ENCODE measurements at places on chromosomes 6 and 20.

- DNase-seq = no peak
Measured at GRCh38 chr6:31940256-31940664, 5.6 kb upstream of the CFB start.

DNA sequence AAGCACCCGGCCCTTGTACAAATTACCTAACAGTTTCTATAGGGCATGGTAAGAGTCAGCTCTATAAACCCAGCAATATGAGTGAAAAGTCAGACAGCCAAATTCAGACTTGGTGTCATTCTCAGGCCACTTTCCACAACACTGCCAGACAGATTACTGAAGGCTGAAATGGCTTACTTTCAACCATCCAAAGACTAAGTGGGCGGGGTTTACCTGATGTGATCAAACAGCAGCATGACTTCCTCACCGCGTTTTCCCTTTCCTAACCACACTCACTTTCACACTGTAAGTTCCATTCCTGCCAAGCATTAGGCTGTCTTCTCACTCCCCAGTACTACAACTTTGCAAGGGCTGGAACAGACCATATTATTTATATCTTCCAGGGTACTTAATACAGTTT lies 85.9 kb downstream of the SMLR1 start:
- no peak for DNase-seq

DNA sequence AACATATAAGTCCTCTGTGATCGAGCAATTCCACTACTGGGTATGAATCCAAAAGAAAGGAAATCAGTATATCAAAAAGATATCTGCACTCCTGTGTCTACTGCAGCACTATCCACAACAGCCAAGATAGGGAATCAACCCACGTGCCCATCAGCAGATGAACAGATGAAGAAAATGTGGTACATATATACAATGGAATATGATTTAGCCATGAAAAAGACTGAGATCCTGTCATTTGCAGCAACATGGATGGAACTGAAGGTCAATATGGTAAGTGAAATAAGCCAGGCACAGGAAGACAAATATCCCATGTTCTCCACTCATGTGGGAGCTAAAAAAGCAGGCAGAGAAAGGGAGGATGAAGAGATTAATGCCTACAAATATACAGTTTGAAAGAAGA lies 95.7 kb upstream of the POPDC3 start:
- no peak for DNase-seq

GRCh38 chr6:143215771-143216170 lies 155.1 kb downstream of the AIG1 start:
- DNase-seq = no peak

- DNase-seq = no peak
Measured at GRCh38 chr20:15900443-15900842, 672.8 kb downstream of the KIF16B start.

Measured in NCI-H2081 (cell line).